ENCODE measurements at places on chromosomes 7 and 10. TPM values are rescaled to one million over a fixed set of nuclear protein-coding genes. Genes with fewer than 3 reads are reported as not detected.

AKR1C8 gene
- not detected for total RNA-seq

CRPPA gene
- 3.6 TPM for total RNA-seq

TRIL gene
- 1.6 TPM for total RNA-seq

GRID2IP gene
- total RNA-seq, result 2.6 TPM

KLF14 gene
- total RNA-seq, result 0.36 TPM

EBF3 gene
- 5.5 TPM for total RNA-seq

ABCB4 gene
- total RNA-seq, result 4.0 TPM

RBP3 gene
- not detected for total RNA-seq

AHR gene
- 368 TPM for total RNA-seq

SLC16A9 gene
- total RNA-seq, result 8.0 TPM

GIMAP4 gene
- total RNA-seq, result 23.5 TPM

SUFU gene
- total RNA-seq, result 25.5 TPM

TRIM50 gene
- total RNA-seq, result not detected

UTF1 gene
- not detected for total RNA-seq

CYP26A1 gene
- not detected for total RNA-seq

FKBP6 gene
- not detected for total RNA-seq

PIP gene
- not detected for total RNA-seq

HTR5A gene
- not detected for total RNA-seq

LRRC4 gene
- total RNA-seq, result 1.3 TPM

HOXA11 gene
- total RNA-seq, result 16.6 TPM

CFAP69 gene
- 9.3 TPM for total RNA-seq

TMEM213 gene
- total RNA-seq, result not detected

JAKMIP3 gene
- total RNA-seq, result 1.1 TPM

CPVL gene
- total RNA-seq, result 15.6 TPM

DENND11 gene
- total RNA-seq, result 19.1 TPM

CCL26 gene
- 1.1 TPM for total RNA-seq

SORBS1 gene
- 347 TPM for total RNA-seq

GPR37 gene
- 1.6 TPM for total RNA-seq

MICU1 gene
- total RNA-seq, result 48.2 TPM

LDB3 gene
- 15.9 TPM for total RNA-seq

ZNF239 gene
- 14.6 TPM for total RNA-seq

PON1 gene
- total RNA-seq, result not detected

GJD4 gene
- total RNA-seq, result not detected

ASB4 gene
- total RNA-seq, result not detected

DNAJC30 gene
- total RNA-seq, result 16.5 TPM

INHBA gene
- total RNA-seq, result 2.9 TPM

PARD3 gene
- 73.5 TPM for total RNA-seq

GSDME gene
- 22.4 TPM for total RNA-seq

ACTR3C gene
- total RNA-seq, result 18.2 TPM

SH3PXD2A gene
- 50.3 TPM for total RNA-seq

SHLD2 gene
- total RNA-seq, result 34.1 TPM

OPALIN gene
- not detected for total RNA-seq

OR2A12 gene
- total RNA-seq, result not detected

TUBB8 gene
- total RNA-seq, result 0.78 TPM

LRRTM3 gene
- 0.13 TPM for total RNA-seq

SFRP5 gene
- 0.81 TPM for total RNA-seq

HECW1 gene
- 1.3 TPM for total RNA-seq

NANOS1 gene
- total RNA-seq, result 0.52 TPM

ELMO1 gene
- total RNA-seq, result 51.9 TPM

NAT16 gene
- total RNA-seq, result not detected

RET gene
- 0.42 TPM for total RNA-seq

CALCR gene
- total RNA-seq, result 0.16 TPM

PRF1 gene
- 4.1 TPM for total RNA-seq

CDK14 gene
- 23.5 TPM for total RNA-seq

SFTPD gene
- 0.89 TPM for total RNA-seq

GBX1 gene
- not detected for total RNA-seq

ASAH2 gene
- 11.3 TPM for total RNA-seq

PSD gene
- 5.1 TPM for total RNA-seq
